ENCODE measurements at places on chromosomes 12 and 14.

- DNase-seq: no peak
Measured at GRCh38 chr12:117528538-117528937, 167.1 kb upstream of the NOS1 start.

DNA sequence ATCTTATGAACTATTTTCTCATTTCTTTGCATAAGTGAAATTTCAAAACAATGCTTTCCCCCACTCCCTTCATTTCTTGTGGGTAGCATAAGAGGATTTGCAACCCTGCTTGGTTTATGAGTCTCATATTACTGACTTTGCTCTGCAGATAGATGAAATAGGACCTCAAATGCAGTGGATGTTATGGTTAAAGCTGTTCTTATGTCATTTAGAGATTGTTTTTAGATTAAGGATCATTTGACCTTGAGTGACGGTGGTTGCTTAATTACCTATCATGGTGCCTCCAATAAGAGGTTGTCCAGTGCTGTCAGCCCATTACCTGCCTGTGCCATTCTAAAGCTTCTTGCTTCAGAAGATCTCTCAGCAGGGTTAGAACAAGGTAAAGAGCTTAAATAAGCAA lies 351.4 kb upstream of the ATP2B1 start:
- no peak for DNase-seq

- no peak for DNase-seq
Measured at GRCh38 chr14:50363714-50364111, 33.0 kb downstream of the CDKL1 start.

DNA sequence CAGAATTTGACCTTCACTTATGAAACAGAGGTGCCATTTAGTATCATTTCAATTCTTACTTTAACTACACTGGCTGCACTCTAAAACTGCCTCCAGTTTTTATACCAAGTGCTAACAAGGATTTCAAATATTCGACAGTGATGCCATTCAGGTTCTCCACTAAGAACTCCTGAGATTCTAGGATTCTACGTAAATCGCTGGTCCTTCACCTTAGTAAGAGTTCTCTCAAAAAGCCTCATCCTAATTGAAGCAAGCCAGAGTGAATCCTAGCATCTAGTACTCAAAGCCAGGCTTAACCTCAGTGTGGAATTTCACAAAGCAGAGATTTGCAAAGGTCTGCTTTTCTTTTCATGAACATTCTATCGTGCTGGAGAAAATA lies 3.5 kb downstream of the SLC38A2 start:
- DNase-seq: no peak

DNA sequence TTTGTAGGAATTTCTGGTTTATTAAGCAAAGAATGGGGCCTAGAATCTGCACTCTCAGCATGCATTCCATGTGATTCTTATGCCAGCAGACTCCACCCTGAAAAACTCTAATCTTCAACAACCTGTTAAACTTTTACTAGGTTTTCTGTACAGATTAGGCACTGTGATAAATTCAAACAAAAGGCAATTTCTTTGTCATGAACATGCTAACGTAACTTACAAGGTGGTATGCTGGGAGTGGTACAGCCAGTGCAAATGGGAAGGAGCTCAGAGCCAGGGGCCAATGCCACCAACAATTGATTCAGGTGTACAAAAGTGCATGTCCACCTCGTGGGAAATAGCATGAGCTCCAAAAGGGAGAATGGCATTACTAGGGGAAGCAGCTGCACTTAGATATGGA lies 83.0 kb downstream of the PPFIBP1 start:
- no peak for DNase-seq

DNA sequence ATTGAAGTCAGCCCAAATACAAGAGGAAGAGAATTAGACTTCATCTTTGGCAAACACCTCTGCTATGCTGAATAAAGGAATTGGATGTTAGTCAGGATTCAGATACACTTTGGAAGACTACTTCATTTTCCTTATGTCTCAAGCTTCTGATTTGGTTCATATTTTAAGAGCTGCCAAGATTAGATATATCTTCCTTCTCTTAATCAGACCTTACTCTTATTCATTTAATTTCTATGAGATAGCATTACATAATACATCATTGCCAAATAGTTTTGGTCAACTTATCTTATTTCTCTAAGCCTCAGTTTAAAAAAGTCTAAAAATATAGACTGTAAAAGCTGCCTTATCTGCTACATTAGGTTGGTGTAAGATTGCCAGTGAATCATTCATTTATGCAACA lies 330.6 kb upstream of the NAV3 start:
- DNase-seq: no peak

- DNase-seq: no peak
Measured at GRCh38 chr14:89388853-89389252, 28.2 kb downstream of the FOXN3 start.

DNA sequence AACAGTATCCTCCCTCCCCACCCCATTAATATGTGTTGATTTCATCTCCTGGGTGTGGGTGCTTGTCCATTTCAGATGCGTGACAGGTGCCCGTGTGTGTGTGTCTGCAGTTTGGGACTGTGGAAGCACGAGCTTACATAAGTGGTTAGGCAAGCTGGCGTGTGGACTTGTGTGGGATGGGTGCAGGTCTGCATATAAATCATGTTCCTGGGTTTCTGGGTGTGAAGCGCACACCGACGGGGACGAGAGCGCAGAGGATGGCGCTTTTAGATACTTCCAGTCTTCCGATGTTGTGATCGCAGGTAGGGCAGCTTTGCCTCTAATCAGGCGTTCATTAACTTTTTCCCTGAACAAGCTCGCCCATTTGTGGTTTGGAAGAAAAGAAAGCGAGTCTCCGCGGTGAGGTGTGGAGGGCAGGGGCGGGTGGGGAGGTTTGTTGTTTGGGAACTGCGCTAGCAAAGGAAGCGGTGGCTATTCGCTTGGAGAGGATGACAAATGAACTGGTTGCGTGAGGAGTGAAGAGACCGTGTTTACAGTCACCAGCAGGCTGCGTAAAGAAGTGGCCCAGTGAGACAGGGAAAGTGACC lies 865 bp downstream of the RGS6 start:
- DNase-seq: no peak

DNA sequence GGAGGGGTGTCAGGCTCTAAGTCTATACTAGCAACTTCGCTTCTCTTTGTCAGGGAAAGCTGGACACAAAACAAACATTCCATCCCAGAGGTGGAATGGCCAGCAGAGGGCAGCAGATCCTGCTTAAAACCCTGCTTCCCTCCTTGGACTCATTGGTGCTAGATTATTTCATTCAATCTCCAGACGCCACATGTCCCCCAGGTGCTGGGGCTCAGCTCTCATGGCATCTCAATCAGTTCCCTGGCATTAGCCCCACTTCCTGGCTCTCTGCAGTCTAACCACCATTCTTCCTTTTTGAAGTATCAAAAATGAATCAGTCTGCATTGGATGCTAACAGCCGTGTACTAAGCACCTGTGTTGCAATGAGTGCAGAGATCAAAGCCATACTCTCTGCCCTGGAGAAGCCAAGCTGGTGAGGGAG lies 8.1 kb upstream of the PPP1R1A start:
- DNase-seq: no peak

DNA sequence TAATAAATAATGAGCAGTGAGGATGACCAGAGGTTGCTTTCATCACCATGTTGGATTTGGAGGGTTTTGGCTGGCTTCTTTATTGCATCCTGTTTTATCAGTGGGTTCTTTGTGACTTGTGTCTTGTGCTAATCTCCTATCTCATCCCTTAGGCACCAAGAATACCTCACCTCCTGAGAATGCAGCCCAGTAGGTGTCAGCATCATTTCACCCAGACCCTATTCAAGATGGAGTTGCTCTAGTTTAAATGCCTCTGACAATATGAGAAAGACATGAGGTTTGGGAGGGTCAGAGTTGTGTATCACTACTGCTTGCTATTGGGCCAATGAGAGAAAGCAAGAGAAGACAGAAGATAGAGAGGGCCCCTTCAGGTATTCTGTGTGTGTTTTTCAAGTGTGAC lies 592.2 kb downstream of the ETNK1 start:
- DNase-seq: no peak

DNA sequence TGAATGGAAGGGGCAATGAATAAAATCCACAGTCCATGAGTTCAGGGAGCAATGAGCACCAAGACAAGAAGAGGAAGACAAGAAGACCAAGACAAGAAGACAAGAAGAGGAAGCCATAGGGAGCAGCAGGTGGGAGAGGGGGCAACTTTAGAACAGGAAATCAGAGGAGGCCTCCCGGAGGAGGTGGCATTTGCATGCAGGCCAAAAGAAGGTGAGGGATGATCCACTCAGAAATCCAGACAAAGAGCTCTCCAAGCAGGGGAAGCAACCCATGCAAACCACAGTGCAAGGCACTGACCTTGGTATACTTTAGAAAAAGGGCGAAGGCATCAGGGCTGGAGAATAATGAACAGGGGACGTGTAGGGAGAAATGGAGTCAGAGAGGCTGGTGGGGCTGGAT lies 58.6 kb downstream of the SCARB1 start:
- no peak for DNase-seq

DNA sequence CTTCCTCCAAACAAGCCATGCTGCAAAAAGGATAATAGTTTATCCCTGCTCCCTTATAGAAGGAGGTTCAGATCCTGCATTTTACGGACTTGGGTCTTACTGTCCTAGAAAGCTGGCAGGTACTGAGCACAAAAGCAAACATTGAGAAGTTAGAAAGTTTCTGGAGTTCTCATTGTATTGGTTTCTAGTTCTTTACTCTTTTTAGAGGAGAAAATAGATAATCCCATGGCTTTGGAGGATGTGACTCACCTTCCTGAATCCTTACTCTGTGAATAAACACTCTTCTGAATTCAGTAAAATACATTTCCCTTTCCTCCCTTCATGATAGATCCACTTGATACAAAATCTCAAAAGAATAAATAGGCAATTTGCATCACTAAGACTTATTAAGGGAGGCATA lies 188.9 kb downstream of the NPAS3 start:
- DNase-seq: no peak

- DNase-seq: no peak
Measured at GRCh38 chr12:8628731-8629130, 16.1 kb upstream of the AICDA start.

DNA sequence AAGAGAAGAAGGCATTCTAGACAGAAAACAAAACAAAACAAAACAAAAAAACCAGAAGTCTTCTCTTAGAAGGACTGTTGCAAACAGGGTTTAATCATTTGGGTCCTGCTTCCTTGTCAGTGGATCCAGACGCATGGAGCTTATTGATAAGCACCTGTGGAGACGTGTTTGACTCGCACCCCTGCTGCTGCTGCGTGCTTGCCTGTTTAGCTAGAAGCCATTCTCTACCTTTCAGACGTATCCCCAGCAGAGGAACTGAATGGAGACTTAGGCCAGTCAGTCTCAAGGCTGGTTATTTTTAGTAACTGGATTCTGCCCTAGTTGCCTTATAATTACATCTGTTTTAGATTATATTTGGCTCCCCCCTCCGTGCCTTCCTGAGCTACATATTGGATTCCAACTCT lies 186.1 kb upstream of the EEA1 start:
- DNase-seq: no peak

GRCh38 chr14:97013878-97014277 lies 216.7 kb downstream of the VRK1 start:
- DNase-seq: no peak

DNA sequence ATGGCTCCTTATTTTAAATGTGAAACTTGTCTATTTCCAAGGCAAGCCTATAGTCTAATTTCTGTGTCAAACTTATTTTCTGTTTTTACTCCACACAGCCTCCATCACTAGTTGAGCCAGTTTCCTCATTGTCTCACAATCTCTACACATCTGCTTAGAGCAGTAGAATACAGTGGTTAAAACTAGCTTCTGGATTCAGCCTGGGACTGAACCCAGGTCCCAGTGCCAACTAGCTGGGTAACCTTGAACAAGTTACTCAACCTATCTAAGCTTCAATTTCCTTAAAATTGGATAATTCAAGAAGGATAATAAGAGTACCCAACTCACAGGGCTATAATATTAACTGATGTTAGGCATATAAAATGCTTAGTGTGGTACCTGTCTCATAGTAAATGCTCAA lies 304.7 kb upstream of the NPAS3 start:
- no peak for DNase-seq

DNA sequence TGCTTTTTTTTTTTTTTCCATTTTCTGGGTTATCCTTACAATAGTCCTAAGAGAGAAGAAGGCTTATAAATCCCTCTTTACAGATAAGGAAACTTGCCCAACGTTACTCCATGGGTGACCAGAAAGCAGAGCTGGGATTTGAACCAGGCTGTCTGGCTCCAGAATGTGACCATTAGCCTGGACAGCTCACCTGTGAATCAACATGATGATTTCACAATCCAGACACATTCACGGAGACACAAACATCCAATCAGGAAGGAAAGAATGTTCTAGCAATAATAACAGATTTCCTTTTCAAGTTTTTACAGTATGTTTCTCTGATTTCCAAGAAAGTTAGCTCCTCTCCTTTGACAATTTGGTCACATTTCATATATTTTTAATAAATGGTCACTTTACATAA lies 118.3 kb downstream of the GALC start:
- DNase-seq: no peak

DNA sequence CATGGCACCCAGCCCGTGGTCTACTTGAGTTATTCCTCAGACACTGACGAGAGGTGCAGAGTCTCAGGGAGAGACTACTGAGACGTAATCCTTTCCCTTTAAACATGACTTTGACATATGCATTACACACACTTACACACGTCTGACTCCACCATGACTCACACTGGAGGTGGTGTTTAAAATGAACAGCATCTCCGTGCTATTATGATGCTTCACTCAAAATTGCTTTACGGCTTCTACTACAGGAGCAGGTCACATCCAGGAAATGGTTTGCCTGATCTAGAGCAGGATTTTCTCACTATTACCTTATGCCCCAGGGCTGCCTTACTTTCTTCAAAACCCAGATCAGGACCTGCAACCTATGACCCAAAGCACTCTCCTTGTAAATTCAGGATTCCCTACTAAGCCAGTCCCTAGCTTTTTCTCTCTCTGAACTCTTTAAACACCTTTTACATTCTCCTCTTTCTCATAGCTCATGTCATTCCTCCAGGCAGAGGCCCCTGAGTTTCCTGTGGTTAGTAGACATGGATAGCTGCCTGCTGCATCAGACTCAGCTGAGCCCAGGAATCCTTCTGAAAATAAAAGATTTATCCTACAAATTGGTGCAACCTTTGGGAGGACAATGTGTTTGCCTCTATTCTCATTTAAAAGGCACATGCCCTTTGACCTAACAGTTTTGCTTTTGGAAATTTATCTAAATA lies 31.2 kb downstream of the TMCC3 start:
- DNase-seq: no peak

DNA sequence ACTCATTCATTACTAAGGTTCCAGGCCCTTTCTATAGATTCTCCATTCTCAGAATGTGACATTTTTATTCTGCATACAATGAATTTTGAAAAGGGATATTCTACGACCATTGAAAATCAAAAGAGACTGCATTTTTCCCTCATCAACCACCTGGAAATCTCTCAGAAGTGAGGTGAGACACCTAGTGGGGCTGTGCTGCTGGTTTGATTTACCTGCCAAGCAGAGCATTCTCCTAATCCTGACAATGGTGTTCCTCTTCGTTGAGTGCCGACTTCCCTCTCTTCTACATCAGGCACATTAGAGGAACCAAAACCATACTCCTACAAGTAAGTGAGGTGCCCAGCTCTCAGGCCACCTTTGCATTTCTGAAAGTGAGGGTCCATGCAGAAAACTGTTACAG lies 14.9 kb downstream of the CKB start:
- DNase-seq: no peak

- DNase-seq: no peak
Measured at GRCh38 chr14:73339206-73339605, 101.9 kb downstream of the PAPLN start.
